NCI-H2107 (cell line): ENCODE measurements at places on chromosomes 7 and 10.

GRCh38 chr7:132141109-132141508 is 435.2 kb downstream of the PLXNA4 start:
- no peak for DNase-seq

DNA sequence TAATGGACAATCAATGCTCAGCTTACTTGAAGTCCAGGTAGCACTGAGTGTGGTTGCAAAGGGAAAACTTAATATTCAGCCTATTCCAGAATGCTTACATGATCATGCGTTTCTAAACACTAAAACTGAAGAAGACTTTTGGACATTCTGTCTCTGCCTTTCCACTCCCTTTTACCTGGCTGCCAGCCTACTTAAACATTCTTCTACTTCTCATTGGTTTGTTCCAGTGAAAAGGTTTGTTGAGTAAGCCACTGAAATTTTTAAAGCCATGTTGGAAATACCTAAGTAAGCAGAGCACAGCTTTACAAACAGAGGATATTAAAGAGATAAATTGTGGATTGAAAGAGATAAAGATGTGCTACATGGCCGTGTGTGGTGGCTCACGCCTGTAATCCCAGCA is 1280.8 kb upstream of the AUTS2 start:
- no peak for DNase-seq

GRCh38 chr10:93598157-93598556 is 2.9 kb downstream of the RBP4 start:
- no peak for DNase-seq

DNA sequence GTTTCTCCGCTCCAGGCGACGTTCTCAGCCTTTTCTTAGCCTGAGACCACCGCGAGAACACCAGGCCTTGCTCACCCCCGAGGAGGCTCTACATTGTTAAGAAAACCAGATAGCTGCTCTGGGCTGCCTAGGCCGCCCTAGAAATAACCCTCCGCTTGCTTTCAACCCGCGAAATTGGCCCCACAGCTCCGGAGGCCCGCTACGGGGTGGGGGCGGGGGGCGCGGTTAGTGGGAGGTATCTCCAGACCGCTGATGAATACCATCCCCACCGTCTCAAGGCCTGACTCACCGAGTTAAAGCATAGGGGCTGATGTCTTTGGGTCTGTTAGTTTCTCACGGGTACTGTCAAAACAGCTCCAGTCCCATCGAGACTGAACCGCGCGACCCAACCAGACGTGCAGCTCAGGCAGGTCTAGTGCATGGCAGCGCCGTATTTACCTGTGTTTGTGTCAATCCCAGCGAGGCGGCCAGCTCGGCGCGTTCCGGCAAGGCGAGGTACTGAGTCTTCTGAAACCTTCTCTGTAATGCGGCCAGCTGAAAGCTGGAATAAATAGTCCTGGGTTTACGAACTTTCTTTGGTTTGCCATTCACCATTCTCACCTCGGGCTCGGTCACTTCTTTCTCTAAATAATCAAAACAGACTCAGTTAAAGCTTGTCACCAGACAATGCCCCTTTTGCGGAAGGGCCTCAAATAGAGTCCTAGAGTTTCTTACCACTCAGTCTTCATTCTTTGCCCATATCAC is 2.7 kb downstream of the DLX5 start:
- no peak for DNase-seq

DNA sequence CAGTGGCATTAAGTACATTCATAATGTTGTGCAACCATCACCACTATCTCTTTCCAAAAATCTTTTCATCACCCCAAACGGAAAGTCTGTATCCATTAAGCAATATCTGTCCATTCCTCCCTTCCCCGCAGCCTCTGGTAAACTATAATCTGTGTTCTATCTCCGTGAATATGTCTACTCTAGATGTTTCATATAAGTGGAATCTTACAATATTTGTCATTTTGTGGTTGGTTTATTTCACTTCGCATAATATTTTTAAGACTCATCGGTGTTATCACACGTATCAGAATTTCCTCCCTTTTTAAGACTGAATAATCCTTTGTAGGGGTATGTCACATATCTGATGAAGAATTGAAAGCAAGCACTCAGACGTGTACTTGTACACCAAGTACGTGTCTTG is 86.0 kb upstream of the FGFR2 start:
- no peak for DNase-seq

DNA sequence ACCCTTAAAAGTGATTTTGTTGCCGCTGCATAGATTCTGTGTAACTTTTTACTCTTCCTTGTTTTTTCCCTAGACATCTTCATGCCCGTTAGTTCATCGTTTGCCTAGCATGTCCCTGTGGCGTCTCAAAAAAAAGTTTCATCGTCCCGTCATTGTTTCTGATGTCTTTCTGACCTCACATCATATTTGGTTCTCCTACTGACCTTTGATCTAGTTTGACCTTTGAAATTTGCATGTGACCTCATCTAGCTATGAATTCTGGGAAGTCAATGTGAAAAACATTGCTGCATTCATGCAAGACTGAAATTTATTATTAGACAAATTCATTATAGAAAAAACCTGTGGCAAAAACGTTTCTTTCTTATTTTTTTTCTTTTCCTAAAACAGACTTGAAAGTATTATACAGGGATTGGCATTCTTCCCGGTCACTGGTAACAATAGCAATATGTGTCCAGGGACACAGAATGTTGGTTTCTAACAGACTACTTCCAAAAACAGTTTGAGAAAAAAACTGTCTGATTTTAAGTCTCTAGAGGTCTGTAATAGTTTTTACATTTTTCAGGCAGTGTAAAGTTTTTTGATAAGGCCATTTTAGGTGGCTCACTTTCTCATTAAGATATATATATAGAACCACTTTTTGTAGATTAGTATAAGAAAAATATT is 280.9 kb downstream of the USP6NL start:
- no peak for DNase-seq

- no peak for DNase-seq
Observed at GRCh38 chr7:30977896-30978564, 14.3 kb downstream of the GHRHR start.

GRCh38 chr10:123831259-123831658 is 60.3 kb downstream of the CPXM2 start:
- no peak for DNase-seq

DNA sequence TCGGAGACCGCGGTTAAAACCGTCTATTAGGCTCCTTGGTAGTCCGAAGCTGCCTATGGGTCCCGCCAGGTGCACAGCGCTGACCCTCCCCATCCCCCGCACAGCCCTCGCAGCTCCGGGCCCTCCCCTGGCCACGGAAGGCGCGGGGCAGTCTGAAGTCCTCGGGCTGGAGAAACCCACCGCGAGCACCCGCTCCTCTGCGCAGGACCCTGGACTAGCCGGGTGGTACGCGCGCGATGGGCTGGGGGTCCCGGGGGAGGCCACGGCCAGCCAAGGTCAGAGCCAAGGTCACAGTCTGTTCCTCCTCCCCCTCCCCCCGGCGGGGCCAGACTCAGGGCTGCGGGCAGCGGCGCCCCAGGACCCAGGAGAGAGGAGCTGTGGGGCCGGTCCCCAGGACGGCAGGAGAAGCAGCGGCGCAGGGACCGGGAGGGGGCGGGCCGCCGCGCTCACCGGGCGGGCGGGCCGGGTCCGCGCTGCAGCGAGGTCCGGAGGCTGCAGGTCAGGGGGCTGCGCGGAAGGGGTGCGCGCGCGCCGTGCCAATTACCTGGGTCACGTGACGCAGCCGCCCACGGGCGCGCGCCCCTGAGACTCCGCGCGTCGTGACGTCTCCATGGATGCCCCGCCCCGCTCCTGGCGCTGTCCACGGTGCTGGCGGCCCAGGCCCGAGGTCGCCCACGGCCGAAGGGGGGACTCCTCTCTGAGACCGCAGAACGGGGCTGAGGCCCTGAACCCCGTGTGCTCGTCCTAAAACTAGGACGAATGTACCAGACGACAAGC is at the start of gene OGDHL:
OGDHL (minus strand) TSS at position 535 of the 777 bp plus-strand sequence. CDS start 3,731 bp downstream, outside the sequence.
- DNase-seq: peak; percentile 16

DNA sequence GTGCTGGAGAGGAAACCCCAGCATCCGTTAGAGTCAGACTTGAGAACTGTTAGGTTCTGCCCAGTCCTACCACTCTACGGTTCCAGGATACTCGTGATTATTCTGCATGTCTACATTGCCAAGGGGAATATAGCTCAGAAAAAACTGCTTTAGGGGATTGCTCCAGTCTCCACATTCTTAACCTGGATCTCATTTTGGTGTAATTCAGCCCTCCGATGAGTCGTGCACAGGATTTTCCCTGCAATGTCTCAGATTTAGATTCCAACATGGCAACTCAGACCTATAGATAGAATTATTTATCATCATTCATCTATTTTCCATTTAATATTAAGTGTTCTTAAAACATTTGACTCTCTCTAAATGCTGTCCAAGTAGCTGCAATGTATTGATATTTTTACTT is 121.1 kb upstream of the ZEB1 start:
- DNase-seq: no peak

- DNase-seq: no peak
Observed at GRCh38 chr7:64882341-64883112, 20.5 kb upstream of the ZNF273 start.

DNA sequence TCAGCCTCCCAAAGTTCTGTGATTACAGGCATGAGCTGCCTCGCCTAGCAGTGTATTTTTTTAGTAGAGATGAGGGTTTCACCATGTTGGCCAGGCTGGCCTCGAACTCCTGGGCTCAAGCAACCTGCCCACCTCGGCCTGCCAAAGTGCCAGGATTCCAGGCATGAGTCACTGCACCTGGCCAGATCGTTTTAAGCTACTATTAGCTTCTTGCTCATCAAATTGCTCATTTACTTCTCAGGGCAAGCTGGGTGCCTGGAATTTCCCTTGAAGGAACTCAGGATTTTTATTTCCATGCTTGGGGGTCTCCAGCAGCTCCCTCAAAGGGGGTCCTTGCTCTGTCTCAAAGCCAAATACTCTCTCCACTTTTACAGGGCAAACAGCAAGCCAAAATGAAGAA is 798.0 kb upstream of the AUTS2 start:
- DNase-seq: no peak

- no peak for DNase-seq
Observed at GRCh38 chr7:146591976-146592375, 475.4 kb downstream of the CNTNAP2 start.

DNA sequence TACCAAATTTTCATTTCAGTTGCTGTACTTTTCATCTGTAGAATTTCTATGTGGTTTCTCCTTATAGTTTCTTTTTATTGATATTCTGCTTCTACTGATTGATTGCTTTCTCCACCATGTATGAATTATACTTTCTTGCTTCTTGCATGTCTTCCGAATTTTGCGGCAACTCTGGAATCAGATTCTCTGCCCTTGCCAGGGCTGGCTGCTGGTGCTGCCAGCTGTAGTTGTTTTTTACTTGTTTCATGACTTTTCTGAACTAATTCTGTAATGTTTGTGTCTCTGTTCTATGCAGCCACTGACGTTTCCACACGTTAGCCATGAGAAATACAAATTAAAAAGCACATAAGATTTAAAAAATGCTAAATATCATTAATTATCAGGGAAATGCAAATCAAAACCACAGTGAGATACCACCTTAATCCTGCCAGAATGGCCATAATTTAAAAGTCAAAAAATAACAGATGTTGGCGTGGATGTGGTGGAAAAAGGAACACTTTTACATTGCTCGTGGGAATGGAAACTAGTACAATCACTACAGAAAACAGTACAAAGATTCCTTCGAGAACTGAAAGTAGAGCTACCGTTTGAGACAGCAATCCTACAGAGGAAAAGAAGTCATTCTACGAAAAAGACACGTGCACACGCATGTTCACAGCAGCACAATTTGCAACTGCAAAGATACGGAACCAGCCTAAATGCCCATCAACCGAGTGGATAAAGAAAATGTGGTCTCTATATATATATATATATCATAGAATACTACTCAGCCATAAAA is 51.5 kb downstream of the MAD1L1 start:
- DNase-seq: no peak

- no peak for DNase-seq
Observed at GRCh38 chr10:79239275-79239779, 107.9 kb upstream of the PPIF start.

DNA sequence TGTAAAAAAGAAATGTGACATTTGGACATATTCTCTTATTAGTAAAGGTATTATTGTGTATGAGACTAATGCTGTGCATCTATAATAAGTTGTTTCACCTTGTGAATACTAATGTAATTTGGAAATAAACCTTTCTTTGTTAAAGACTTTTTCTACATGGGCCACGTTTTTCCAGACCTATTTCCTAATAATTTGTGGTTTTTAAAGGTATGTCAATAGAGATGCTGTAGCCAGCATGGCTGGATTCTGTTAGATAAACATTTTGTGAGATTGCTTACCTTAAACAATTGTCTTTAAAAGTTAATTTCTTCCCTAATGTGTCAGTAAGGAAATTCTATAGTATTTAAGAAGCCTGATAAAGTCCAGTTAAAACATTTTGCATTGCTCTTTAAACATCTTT is 56.0 kb downstream of the KAT6B start:
- no peak for DNase-seq

GRCh38 chr10:48383393-48383792 is 76.9 kb downstream of the MAPK8 start:
- no peak for DNase-seq

DNA sequence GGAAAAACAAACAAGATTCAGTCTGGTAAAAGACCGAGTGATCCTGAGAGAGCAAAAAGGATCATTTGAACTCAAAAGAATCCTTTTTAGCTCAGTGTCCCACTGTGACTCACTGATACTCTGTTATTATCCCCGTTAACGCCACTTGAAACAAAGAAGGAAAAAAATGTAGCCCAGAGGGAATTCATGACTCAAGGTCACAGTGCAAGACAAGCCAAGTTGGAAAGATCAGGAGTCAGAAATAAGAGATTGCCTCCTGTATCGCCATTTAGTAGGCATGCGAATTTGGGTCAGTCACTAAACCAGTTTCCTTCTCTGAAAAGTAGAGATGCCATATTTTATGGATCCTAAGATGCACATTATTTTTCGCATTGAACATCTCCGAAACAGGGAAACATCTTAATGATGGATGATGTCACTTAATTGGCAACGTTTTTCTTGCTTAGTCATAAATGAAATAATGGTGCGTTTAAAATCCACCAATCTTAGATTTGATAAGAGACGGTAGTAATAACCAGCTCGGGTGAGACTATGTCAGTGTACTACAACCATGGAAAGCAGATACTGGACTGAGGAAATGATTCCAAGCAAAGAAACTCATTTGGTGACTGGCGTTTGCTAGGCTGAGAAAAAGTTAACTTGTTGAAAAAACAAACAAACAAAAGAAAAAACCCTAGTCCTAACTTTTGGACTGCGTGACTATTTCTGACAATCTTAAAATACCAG is 502.0 kb upstream of the CELF2 start:
- no peak for DNase-seq

DNA sequence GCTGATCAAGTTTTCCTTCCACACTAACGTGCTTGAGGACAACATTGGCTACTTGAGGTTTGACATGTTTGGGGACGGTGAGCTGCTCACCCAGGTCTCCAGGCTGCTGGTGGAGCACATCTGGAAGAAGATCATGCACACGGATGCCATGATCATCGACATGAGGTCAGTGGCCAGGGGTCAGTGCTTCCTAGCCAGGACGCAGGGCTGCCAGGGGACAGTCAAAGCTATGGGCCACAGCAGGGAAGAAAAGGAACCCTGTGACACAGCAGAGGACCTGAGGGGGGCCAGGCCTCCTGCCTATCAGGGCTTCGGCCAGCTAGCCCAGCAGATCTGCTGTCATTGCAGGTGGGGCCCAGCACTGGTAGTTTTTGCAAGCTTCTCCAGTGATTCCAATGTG is 5.2 kb downstream of the RBP3 start:
- no peak for DNase-seq

- DNase-seq: no peak
Observed at GRCh38 chr7:47197486-47197885, 384.4 kb downstream of the TNS3 start.

GRCh38 chr7:105178928-105179541 is 165.0 kb downstream of the KMT2E start:
- DNase-seq: no peak

- no peak for DNase-seq
Observed at GRCh38 chr7:44905002-44905635, 19.8 kb upstream of the PURB start.

GRCh38 chr7:521221-522070 is 1.8 kb upstream of the PDGFA start:
- no peak for DNase-seq
